ENCODE measurements at places on chromosomes 1 and 21.

DNA sequence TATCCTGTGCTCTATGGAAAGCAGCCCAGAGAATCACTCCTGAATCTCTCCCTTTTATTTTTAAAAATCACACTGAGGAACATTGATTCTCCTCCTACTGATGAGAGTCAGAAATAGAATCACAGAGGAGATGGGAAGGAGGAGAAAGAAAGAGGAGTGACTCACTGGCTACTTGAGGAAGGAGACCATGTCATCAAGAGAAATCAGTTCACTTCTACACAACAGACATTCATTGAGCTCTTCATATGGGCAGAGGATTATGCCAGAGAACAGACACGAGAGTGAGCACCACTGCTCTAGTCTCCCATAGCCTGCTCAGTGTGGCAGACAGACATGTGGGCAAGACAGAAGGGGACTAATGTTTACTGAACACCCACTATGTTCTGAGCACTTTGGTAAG is 44.2 kb downstream of the RAB3B start:
- DNase-seq: no peak

DNA sequence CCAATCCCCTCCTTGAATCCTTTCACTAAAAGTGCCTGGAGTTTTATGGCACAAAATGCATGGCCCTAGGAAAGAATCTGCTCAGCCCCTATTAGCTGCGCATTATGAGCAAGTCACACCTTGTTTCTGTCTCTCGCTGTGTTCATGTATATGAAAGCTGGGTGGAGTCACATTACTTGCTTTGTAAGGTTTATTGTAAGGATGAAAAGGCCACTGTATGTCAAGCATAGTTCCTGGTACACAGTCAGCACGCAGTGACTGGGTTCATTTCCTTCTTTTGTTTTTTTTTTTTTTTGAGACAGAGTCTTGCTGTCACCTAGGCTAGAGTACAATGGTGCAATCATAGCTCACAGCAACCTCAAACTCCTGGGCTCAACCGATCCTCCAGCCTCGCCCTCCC is 6.7 kb upstream of the SLC9A1 start:
- no peak for DNase-seq

DNA sequence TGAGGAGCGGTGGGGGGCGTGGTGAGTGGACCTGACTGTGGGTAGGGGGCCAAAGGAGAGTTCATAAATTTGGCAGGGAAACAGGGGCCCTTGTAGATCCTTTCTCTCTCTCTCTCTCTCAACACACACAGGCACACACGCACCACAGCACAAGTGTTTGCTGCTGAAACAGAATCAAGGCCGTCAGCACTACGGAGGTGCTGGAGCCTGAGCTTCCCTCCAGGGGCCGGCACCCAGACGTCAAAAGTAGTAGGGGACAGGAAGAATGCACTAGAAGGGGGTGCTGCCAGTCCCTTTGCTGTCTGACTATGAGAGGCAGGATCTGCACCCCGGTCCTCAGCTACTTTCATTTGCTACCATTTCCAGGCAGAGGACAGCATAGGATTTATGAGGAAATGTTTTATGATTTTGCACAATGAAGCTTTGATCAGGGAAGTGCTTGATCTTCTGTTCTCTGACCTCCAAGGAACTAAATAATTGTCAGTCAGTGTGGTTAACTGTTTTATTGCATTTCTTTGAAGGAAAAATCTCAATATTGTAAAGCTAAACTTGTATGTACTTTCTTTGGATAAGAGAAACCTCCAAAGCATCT is 74.3 kb upstream of the FAM3B start:
- no peak for DNase-seq

- DNase-seq: no peak
These were observed 7.2 kb downstream of the TRIT1 start for GRCh38 chr1:39876144-39876543.

DNA sequence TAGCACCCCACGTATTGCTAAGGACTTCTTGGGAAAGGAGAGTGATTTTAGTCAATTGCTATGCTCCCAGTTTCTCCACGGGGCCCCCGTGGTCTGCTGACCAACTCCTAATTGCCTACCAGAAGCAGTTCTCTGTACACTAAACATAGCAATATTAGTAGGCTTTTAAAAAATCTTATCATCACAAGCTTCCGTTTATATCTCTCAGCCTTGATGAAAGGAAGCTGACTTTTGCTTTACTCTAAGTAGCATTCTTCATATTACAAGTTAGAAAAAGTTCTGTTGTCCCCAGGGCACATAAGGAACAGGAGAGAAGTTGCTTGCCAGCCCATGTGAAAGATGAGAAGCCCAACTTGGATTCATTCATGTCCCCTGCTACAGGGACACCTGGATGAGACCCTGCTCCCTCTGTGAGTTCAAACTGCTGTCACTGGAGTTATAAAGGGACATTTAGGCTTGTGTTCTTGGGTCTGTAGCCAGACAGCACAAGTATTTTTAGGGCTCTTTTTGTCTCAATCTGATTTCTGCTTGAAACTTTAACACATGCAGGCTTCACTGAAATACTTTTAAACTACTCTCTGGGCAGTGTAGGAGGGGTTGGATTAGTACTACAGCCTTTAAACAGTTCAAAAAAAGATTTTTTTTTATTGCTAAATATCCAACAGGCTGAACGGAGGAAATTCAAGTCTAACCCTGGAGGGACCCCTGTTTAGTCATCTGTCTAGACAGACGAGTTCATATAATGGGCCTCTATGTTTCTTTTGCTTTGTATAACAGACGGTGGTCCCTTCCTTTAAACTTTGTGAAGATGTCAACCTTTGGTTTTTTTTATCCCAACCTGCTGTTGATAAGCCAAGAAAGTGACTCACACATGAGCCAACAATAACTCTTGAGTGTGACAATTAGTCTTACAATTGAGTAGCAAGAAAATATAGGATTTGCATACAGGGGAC is 29.5 kb downstream of the TGFB2 start:
- DNase-seq: no peak

DNA sequence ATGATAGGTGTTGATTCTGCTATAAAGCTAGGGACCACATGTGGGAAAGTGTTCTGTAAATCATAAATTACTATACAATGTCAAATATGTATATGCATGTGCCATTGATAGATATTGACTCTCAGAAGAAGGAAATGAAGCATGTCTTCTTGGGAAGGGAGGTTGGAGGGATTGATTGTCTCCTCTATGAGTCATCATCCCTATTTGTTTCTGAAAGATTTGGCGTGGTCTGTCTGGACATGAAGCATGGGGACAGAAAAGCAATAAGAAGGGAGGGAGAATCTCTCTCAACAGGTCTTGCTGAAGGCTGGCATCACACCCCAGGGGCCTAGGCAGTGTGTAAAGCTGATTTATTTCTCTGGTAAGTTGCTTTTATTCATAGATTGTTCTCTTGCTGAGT is 98.0 kb upstream of the KCNJ6 start:
- no peak for DNase-seq

GRCh38 chr1:88472714-88473113 is 211.4 kb upstream of the PKN2 start:
- no peak for DNase-seq

DNA sequence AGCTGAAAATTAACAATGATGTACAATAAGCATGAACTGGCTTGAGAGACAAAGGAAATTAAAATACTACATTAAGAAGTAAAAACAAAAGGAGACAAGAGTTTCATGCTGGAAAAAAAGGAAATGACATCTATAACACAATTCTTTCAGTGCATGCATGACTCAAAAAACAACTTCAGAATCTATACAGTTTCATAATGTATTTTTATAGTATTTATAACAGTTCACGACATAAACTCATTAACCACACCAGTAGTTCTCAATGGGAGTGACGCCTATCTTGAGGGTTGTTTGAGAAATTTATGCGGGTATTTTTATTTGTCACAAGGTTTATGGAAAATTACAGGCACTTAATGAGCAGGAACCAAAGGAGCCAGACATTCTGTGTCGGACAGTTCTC is 168.5 kb downstream of the SMYD3 start:
- no peak for DNase-seq

- DNase-seq: no peak
These were observed 72.9 kb downstream of the ZNF281 start for GRCh38 chr1:200336901-200337391.

Measured in dorsolateral prefrontal cortex (tissue), 122 donors.